ENCODE measurements at places on chromosomes 6 and 20. TPM values are rescaled to one million over a fixed set of nuclear protein-coding genes. Genes with fewer than 3 reads are reported as not detected.

Gene TMC2
- total RNA-seq: not detected

Gene CLPSL2
- not detected for total RNA-seq

Gene MAP7
- 3.6 TPM for total RNA-seq

Gene OPRL1
- 0.80 TPM for total RNA-seq

Gene OOEP
- not detected for total RNA-seq

Gene NRSN2
- 43.8 TPM for total RNA-seq

Gene TBXT
- total RNA-seq: not detected

Gene OR2H2
- total RNA-seq: not detected

Measured in ovary (tissue), 10 donors.